Astrocyte of the spinal cord (primary cell): ENCODE measurements at places on chromosomes 1 and 21.
A peak's percentile ranks its signal among the peaks of the same experiment; 100 is the strongest.

- DNase-seq = no peak
Measured at GRCh38 chr1:17654519-17654918, 100.6 kb upstream of the ACTL8 start.

GRCh38 chr1:160428655-160429054, 28.3 kb downstream of the VANGL2 start:
- DNase-seq = peak; percentile 62

- no peak for DNase-seq
Measured at GRCh38 chr1:206518743-206519142, 11.4 kb downstream of the RASSF5 start.

- DNase-seq = no peak
Measured at GRCh38 chr1:22786101-22786500, 75.5 kb downstream of the EPHB2 start.

- peak; percentile 67 for DNase-seq
Measured at GRCh38 chr21:36613059-36613458, 85.9 kb upstream of the SIM2 start.

GRCh38 chr21:36436829-36437744, 42.8 kb downstream of the CLDN14 start:
- no peak for DNase-seq

GRCh38 chr1:174040387-174040786, 18.2 kb upstream of the RC3H1 start:
- DNase-seq = peak; percentile 61

DNA sequence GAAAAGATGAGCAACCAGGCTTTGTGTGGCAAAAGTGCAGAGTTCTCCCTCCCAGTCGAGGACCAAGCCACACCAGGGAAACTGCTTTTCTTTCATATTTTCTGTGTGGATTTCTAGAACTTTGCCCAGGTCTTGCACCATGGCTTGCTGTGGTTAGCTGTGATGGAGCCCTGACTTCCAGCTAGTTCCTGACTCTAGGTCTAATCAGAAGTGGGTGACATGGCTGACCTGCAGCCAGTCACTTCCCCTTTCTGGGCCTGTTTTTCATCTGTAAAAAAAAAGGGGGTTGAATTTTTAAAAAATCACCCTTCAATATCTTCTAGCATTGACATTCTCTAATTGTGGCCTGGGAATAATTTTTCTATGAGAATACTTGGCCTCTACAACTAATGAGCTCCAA, 491.2 kb upstream of the USP24 start:
- no peak for DNase-seq
